CD4-positive, alpha-beta T cell treated with Interleukin-17A for 4 hours (primary cell): ENCODE measurements at places on chromosomes 1 and 21.

DNA sequence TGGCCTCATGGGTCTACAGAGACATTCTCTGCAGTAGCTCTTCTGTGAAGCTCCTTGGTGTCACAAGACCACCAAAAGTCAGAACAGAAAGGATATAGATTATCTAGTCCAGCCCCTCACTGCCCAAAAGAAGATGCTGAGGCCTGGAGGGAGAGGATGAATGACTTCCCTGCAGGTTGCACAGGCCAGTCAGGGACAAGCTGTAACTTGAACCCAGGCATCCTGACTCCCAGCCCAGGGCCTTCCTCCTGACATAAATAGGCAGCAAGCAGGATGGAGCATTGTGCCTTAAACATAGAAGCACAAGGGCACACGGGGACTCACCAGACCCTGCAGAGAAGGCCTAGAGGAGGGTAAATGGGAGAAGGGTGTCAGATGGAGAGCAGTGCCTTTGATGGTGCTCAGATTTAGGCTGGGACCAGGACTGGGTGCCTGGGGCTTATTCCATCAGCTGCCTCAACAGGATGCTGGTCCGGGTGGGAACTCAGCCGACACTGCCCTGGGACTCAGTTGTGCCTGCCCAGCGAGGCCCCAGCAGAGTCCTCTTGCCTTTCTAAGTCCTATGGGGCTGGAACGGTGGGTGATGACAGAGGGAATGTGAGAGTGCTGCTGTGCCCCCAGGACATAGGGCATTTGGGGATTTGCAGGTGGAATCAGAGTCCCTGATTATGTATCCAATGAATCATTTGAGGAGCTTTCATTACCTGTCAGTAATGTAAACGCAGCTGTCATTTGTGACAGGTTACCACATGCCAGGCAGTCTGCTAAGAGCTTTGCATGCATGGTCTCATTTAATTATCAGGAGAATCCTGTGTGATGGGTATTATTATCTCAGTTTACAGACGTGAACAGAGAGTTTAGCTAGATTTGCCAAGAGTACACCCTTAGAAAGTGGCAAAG, 13.2 kb downstream of the S100A7A start:
- DNase-seq, result no peak

GRCh38 chr1:154801234-154802011, 68.7 kb downstream of the KCNN3 start:
- no peak for DNase-seq

GRCh38 chr1:84450910-84451309, 28.2 kb upstream of the RPF1 start:
- DNase-seq, result no peak

- no peak for DNase-seq
Observed at GRCh38 chr1:69842326-69842725, 274.6 kb downstream of the LRRC7 start.

DNA sequence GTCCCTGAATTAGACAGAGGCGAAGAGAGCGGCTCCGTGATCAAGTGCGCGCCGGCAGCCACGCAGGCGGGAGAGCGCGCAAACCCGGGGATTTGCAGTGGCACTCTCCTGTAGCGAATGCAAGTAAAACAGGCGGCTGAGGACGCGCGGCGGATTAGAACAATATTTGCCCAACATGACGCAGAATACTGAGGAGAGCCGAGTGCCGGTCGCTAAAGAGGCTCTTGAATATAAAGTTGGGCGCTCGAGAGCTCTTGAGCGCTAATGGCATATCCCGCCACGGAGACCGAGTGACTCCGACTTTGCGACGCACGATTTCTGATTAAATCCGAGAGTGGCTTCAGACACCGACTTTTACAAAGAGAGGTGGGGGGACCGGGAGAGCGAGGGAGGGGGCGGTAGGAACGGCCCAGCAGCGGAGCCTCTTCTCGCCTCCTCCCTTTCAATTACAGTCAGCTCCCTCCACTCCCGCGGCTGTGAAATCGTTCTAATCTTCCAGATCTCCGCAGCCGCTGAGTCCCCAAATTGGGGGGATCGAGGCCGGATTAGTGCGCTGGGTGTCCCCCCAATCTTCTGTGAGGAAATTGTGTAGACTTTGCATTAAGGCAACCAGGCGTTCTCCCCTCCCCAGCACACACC, 2.3 kb downstream of the PAX7 start:
- no peak for DNase-seq

DNA sequence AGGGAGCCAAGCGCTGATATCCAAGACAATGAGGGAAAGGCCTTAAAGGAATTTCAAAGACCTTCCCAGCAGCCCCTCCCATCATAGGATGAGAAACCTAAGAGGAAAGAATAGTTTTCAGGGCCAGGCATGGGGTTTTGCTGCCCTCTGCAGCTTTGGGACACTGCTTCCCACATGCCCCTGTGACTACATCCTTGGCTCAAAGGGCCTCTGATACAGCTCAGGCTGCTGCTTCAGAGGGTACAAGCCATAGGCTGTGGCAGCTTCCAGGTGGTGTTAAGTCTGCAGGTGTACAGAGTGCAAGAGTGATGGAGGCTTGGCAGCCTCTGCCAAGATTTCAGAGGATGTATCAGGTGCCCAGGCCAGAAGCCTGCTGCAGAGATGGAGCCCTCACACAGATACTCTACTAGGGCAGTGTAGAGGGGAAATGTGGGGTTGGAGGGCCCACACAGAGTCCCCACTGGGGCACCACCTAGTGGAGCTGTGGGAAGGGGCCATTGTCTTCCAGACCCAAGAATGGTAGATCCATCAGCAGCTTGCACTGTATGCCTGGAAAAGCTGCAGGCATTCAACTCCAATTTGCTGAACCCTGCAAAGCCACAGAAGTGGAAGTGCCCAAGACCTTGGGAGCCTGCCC, 125.8 kb downstream of the SLC45A1 start:
- DNase-seq, result no peak

- no peak for DNase-seq
Observed at GRCh38 chr1:16117369-16117768, 38.5 kb downstream of the EPHA2 start.

DNA sequence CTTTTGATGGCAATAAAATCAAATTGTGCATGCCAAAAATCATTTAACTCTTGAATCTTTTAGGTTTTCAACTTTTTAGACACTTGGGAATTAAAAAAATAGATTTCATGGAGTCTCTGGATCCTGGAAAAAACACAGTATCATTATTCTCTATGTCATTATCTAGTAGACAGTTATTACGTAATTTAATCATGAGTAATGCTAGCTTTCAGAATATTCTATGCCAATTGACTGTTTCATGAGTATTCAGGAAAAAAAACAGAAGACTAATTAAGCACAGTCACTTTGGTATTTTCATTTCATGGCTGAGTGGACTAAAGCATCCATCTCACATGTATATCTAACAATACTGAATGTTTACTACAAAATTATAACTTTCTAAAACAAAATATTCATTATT, 44.0 kb downstream of the ODF2L start:
- no peak for DNase-seq

DNA sequence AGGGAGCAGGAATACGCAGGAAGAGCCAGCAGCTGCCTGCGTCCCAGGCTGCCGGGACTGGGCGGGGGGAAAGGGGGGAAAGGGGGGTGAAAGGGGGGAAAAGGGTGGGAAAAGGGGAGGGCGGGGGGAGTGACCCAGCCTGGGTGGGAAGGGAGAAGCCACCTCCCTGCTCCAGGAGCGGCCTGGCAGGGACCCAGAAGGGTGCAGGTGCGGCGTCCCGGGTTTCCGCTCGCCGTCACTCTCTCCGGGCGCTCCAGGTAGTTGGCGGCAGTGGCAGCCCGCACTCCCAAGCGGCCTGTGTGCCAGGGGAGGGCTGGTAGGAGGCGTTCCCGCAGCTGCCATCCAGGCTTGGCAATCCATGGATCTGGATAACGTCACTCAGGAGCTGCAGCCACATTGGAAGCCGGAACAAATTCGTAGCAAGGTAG, 141.0 kb upstream of the NGF start:
- no peak for DNase-seq

DNA sequence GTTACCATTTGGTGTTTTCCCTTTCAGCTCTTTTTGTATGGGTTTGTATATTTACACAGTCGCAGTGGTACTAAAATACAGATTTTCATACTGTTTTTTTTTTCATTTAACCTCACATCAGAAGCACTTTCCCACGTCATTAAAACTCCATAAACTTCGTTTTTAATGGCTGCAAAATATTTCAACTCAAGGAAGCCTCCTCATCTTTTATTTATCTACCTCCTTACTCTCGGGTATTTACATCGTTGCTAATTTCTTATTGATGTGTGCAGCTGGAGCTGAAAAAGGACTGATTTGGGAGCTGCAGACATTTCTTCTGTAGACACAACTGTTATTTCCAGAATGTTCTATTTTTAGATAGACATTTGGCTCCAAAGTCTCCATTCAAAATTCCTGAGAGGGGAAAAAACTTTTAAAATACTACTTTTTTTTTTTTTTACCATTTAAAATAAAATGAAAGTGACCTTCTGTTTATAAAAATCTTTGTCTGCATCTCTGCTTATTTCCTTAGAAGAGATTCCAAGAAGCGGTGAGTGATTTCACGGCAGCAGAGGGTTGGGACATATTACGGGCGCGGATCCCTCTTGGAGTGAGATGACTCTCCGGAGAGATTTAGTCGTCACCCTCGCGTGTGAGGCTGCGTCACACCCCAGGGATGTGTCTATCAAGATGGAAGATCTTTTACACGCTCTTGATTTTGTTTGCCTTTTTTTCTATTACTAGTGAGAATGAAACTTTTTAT, 10.1 kb downstream of the RUNX3 start:
- DNase-seq, result peak; percentile 41

GRCh38 chr1:12629985-12630760, 12.2 kb upstream of the DHRS3 start:
- DNase-seq, result no peak

GRCh38 chr1:84712276-84712874, 22.1 kb upstream of the SSX2IP start:
- DNase-seq, result no peak

- DNase-seq, result no peak
Observed at GRCh38 chr1:3192361-3192760, 123.4 kb downstream of the PRDM16 start.

- no peak for DNase-seq
Observed at GRCh38 chr1:113255720-113256347, 134.5 kb upstream of the MAGI3 start.

GRCh38 chr1:108877348-108878159, 769 bp downstream of the GPSM2 start:
- peak; percentile 8 for DNase-seq

DNA sequence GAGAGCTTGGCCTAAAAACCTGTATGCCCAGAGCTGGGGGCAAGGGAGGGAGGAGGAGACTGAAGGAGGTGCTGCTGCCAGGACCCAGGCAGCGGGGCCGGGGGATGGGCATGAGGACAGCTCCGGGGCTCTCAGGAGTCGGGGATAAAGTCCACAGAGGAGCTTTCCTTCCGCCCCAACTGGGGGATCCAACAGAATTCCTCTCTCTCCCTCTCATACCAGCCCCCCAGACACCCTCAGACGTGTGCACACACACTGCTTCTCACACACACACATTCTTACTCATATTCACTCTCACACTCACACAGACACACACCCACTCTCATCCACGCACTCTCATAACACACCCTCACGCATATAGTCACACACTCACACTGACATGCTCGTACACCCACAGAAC, 39.1 kb downstream of the SYF2 start:
- no peak for DNase-seq

DNA sequence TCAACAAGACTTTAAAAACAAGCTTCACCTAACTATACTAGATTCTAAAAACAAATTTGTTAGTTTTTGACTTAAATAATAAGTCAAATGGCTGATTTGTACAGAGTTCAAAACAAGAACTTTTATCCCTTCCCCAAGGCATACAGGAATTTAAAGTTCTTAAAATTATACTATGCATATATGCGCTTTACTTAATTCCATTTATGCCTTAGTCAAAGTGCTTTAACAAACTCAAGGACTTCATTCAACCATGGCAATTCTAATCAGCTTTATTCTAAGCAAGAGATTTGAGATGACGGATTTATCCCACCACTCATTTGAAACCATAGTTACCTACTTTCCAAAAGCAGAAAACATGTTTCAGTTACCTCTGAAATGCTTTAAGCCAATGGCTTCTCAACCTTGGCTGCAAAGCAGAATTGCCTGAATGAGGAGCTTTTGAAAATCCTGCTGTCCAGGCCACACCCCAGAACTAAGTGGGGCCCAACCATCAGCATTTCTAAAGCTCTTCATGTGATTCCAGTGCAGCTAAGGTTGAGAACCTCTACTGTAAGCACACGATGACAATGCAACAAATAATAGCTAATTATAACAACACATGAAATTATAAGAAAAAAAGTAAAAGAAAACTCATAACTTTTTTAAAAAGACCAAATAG, 44.6 kb downstream of the TTLL7 start:
- DNase-seq, result no peak

DNA sequence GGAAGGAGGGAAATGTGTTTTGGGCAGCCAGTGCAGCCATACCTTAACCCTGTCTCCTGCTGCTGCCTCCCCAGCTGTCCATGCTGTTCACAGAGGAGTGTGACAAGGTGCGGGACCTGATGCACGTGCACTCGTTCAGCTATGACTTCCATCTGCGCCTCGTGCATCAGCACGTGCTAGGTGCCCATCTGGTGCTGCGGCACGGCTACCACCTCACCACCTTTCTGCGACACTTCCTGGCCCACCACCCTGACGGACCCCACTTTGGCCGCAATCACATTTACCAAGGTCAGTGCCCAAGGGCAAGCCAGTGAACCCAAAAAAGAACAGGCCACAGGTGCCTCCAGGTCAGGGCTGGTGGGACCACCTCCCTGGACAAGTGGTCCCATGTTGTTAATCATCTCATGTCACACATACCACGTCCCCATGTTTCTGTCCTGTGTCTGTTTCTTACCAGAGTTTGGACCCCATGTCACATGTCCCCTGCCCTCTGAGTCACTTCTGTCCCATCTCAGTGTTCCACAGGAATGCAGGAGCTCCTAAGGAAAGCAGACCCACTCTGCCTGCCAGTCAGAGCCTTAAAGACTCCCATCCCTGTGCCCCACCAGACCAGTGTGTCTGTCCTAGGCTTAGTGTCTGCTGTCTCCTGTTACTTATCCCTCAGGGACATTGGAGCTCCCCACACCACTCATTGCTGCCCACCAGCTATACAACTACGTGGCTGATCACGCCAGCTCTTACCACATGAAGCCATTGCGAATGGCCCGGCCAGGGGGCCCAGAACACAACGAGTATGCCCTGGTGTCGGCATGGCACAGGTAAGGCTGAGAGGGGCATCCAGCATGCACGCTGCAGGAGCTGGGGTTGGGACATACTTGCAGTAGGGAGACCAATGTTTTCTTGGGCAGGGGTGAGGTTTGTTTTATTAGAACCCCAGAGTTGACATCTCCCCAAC, 6.6 kb downstream of the HYI start:
- no peak for DNase-seq

GRCh38 chr1:53367503-53368313, 39.8 kb upstream of the LRP8 start:
- DNase-seq, result peak; percentile 62

DNA sequence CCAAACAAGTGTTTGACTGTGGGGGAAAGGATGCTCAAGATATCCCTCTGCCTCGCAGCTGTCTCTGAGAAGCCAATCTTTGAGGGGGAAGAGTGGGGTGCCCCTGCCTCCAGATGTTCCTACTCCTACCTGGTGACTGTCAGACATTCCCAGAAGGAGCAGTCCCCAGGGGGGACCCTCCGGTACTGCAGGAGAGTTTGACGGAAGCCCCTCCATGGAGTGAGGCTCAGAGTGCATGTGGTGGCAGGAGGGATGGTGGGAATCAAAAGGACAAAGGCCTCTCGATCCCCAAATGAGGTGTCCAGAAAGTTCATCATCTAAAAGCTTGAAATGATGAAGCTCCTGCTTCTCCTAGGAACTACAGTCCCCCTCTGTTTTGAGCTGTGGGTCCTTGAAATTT, 5.3 kb downstream of the SLC27A3 start:
- no peak for DNase-seq

- no peak for DNase-seq
Observed at GRCh38 chr1:225485991-225486530, 58.2 kb upstream of the LBR start.

- DNase-seq, result no peak
Observed at GRCh38 chr1:175390081-175390481, 197.5 kb upstream of the KIAA0040 start.
